ENCODE measurements at places on chromosomes 6 and 20.

DNA sequence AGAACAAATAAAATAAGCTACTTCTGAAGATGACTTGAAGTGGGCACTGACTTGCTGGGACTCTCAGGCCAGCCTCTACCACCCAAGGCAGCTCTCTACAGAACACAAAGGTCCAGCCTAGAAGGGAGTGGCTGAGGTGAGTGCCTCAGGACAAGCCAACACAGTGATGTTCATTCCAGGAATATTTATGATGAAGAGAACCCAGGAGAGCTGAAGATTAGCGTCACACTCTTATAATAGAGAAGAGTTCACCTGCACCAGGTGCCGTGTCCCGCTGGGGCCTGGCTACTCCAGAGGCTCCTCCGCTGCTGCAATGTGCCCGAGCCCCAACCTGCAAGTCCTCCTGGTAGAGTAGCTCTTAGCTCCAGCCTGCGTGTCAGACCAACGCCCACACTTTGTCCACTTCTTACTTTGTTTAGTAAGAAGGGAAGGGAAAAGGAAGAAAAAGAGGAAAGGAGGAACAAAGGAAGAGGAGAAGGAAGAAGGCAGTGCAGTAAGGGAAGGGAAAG is 182.4 kb upstream of the QKI start:
- no peak for DNase-seq

GRCh38 chr6:19327661-19328060 is 509.5 kb upstream of the ID4 start:
- peak; percentile 16 for DNase-seq

DNA sequence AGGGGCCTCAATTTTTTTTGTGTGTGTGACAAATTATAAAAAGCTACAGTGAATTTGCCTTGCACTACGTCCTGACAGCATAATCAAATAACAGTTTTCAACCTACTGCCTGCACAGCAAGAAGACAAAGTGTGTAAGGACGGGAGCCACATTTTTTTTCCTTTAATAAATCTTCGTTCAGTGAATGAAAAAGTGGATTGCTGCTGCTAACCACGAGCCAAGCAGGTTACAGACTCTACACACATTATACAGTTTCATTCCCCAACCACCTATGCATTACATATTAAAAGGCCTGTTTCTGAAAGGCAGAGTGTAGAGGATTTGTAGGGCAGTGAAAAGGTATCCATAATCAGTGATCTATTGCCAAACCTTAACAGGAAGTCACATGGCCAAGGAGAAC is 570.0 kb upstream of the BTBD3 start:
- DNase-seq = no peak

DNA sequence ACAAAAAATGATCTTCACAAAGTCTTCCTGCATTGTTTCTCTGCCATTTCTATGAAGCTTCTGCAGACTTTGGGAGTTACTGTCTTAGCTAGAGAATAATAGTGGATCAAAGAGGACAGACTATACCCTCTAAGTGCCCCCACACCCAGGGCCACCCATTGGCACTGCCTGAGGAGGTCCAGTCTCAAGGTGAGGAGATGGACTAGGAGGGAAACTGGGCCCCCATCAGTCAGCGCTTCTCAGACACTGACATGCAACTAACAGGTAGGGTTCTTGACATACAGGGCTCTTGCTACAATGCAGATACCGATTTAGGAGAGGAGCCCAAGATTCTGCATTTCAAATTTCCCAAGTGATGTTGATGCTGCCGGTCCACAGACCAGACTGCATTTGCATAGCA is 24.3 kb downstream of the PCNA start:
- no peak for DNase-seq

- DNase-seq = no peak
Measured at GRCh38 chr6:164107297-164107995, 692.9 kb downstream of the QKI start.

- DNase-seq = peak; percentile 89
Measured at GRCh38 chr6:40399888-40400457, 187.2 kb downstream of the LRFN2 start.

DNA sequence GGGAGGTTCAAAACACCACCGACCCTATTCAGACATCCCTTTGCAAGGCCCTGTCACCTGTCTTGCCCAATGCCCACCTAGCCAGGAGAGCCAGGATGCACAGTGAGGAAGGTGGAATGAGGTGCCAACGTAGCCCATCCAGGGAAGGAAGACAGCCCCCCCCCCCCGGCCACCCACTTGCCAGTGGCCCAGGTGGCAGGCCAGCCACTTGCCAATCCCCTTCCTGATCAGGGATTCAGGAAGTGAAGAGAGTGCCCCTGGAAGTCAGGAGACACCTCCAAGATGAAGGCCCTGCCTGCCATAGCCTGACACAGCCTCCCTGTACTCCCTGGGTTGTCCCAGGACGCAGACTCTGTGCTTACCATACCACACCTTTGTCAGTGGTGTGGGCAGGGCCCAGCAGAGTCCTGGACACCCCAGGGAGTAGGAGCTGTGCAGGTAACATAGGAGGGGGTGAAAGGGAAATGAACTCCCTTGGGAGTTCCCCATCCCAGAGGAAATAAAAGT is 54.7 kb downstream of the MRPL14 start:
- DNase-seq = no peak

DNA sequence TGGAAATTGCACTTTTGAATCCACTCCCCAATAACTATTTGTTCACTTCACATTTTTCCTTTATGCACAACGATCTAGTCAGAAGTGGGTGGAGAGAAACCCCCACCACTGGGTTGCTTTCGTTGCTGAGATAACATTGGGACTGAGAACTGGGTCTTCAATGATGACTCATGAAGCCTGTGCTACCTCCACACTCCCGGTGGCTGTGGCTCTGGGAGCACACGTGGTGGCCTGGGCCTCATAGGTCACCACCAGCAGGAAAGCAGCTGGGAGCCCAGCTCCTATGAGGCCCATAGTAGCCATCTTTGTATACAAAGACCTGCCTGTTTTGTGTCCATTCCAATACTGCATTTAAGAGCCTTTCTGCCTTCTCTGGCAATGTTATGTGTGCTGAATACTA is 178.0 kb upstream of the SASH1 start:
- DNase-seq = no peak

DNA sequence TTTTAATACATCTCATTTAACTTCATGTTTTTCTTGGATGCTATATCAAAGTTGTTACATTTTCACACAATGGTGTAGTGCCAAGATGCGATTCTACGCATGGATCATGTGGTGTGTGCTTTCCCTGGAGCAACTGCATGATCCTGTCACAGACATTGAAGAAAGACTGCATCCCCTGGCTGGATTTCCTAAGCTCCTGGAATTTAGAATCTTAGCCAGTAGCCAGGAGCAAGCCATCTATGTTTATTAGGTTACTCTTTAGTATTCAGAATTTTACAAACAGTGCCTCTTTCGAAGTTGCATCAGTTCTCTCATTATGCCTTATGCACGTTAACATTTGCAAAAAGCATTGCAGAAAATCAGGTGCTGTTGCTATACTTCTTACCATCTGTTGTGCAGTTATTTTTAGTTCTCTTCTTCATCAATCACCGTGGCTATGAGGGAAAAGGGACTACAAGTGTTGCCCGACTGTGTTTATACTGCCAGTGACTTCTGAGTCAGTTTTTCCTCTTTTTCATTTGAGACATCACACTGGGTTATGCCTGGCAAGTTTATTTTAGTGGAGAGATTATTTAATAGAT is 584.2 kb downstream of the BCKDHB start:
- DNase-seq = peak; percentile 25

GRCh38 chr6:6579281-6579680 is 9.2 kb upstream of the LY86 start:
- DNase-seq = no peak

DNA sequence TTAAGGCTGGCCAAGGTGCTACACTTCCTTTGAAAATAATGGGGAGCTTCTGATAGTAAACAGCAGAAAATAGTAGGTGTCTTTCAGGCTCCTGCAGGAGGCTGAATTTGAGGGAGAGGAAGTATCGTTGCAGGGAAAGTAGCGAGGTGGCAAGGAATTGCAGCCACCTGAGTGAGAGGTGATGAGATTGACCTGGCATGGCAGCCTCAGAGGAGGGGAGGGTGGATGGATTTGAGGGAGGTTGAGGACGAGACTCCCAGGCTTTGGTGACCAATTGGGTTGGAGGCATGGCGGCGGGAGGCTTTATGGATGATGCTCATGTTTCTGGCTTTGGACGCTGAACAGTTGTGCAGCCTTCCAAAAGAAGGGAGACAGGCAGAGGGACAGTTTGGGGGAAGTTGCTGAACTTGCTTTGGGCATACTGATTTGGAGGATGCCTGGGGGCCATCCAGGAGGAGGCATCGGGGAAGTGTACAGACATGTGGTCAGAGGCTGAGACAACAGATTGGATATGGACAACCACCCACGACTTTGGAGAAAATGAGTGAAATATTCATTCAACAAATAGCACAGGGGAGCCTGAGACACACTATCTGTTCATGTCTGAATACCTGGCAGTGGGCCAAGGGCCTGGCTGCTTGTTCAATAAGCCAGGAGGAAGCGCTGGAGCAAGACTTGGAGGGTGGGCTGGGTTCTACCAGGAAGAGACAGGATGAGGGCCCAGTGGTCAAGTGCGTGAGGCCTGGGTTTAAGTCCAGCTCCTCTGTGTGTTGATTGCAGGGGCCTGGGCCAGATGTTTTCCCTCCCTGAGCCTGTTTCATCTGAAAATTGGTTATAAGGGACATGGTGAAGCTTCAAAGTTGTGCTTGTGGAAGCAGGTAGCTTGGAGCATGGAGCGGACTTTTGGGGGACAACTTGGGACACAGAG is 113.2 kb downstream of the CEBPB start:
- peak; percentile 76 for DNase-seq

- peak; percentile 57 for DNase-seq
Measured at GRCh38 chr20:50379049-50379990, 130.9 kb upstream of the PTPN1 start.

GRCh38 chr20:19903168-19903811 is 113.9 kb upstream of the NAA20 start:
- DNase-seq = peak; percentile 87

GRCh38 chr6:21189759-21190158 is 403.8 kb upstream of the SOX4 start:
- DNase-seq = peak; percentile 96

GRCh38 chr6:39157511-39157910 is 42.5 kb upstream of the SAYSD1 start:
- no peak for DNase-seq

GRCh38 chr20:53598140-53599043 is 4.8 kb upstream of the ZNF217 start:
- DNase-seq = no peak

- DNase-seq = peak; percentile 77
Measured at GRCh38 chr6:126180585-126180984, 159.3 kb upstream of the CENPW start.

- no peak for DNase-seq
Measured at GRCh38 chr20:57458400-57459160, 66.4 kb downstream of the CTCFL start.
